ENCODE measurements at places on chromosomes 4 and X.

DNA sequence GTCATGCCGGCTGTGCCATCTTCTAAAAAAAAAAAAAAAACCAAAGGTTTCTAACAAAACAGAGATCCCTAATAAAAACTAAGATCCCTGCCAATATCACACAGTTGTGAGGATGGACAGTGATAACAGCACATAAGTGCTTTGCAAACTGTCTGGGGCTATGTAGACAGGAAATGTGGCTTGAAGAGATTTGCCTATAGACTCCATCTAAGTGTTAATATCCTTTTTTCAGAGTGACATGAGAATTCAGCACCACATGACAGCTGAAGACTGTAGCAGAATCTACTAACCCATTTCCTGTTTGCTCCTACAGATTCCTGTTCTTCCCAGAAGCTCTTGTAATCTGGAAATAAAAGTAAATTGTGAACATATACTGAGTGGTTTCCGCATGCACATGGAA lies 215.4 kb downstream of the KDR start:
- DNase-seq, result no peak

GRCh38 chr4:181536196-181536746 lies 706.9 kb upstream of the TENM3 start:
- DNase-seq, result no peak

GRCh38 chr4:108174856-108175255 lies 6.1 kb upstream of the LEF1 start:
- no peak for DNase-seq

DNA sequence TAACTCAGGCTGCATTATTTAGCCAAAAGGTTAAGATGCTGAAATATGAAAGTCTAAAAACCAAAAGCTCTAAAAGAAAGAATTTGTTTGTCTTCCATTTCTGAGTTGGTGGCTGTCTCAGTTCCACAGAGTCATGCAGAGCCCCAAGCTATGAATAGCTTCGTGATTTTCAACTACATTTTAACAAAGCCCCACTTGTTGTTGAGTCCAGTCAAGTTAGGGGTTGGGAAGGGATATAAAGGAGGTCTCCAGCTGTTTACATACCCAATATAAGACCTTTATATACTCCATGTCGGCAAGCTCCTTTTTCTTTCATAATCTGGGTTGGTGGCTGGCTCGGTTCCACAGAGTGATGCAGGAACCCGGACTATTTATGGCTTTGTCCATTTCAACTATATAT lies 924.6 kb upstream of the PRKX start:
- DNase-seq, result no peak

- no peak for DNase-seq
Measured at GRCh38 chr4:24937917-24938281, 25.1 kb upstream of the CCDC149 start.

GRCh38 chrX:133294126-133294525 lies 76.0 kb upstream of the TFDP3 start:
- no peak for DNase-seq

DNA sequence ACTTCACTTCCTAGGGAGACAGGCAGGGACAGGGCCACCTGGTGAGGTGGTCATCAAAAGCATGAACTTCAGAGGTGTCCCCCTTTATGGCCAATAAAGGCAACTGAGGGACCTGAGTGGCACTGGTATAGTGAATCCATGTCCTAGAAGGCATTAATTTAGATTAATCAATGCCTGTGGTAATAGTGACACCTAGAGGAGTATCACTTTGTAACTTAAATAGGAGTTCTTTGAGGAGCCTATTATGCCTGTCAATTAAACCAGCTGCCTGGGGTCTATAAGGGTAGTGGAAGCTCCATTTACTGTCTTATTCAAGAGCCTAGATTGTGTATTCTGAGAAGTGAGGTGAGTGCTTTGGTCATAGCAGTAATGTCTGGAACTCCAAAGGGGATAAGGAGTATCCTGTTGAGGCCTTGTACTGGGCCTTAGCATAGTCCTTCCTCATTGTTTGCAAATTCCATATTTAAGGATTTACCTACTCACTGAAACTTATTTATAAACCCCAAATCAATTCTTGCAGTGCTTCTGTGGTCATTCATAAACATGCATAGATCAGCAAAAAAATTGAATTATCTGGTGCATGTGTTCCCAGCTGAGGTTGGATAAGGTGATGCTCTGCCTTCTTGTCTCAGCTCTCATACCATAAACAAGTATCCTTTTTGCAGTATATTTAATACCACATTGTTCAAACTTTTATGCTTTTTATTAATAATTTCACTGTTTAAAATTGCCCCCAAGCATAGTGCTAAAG lies 213.8 kb upstream of the RADX start:
- no peak for DNase-seq

DNA sequence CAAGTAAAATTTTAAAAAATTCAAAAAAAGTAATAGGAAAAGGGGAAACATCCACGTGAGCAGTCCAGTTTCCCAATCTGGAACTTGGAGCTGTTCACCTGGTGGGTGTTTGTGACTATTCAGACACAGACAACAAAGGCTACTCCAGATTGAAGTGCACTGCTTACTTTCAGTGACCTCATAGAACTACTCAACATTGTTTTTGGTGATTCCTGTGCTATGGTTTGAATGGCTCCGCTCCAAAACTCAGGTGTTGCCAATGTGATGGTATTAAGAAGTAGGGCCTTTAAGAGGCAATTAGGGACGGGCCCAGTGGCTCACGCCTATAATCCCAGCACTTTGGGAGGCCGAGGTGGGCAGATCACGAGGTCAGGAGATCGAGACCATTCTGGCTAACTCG lies 22.1 kb downstream of the SH3RF1 start:
- no peak for DNase-seq

DNA sequence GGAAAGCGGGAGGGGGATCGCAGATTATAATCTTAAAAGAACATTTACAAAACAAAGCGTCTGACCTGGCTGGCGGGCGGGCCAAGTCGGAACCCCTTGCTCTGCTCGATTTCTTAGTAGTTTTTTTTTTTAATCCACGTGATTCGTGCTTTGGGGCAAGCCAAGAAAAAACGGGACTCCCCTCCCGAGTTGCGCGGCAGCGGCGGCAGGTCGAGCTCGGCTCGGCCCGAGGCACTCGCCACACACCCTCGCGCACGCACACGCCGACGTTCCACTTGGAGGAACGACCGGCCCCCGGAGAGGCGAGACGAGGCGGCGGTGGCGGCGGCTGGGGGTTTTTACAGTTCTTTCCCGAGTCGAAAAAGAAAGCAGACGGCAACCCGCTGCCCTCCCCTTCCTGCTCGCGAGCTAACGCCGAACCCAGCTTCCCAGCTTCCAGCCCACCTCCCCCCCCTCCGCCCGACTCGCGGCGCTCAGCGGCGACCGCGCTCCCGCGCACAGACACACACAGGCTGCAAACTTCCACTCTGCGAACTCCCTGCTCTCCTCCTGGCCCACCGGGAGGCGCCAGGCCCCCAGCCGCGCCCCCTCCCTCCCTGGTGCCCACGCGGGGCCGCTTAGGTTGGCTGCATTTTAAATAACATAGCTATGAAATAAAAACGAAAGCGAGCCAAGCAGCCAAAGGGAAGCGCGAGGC lies 1.2 kb downstream of the BCOR start:
- DNase-seq, result peak; percentile 48

- DNase-seq, result no peak
Measured at GRCh38 chr4:100290585-100290984, 100.3 kb upstream of the DDIT4L start.

DNA sequence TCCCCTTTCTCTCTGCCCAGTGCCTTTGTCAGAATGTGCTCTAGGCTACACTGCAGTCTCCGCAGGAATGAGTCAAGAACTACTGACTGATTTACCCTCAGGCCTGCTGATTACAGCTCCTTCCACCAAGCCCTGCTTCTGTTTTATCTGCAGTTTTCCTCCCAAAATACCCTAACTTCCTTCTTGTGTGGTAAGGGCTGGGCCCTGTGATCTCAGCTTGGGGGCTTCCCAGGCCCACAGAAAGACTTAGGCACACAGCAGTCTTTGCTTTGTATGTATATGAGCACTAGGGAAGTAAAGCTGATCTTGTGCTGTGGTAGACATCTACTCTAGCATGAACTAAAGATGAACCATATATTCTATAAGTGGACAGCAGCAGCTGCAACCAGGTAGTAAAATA lies 18.8 kb downstream of the PAK3 start:
- DNase-seq, result no peak

DNA sequence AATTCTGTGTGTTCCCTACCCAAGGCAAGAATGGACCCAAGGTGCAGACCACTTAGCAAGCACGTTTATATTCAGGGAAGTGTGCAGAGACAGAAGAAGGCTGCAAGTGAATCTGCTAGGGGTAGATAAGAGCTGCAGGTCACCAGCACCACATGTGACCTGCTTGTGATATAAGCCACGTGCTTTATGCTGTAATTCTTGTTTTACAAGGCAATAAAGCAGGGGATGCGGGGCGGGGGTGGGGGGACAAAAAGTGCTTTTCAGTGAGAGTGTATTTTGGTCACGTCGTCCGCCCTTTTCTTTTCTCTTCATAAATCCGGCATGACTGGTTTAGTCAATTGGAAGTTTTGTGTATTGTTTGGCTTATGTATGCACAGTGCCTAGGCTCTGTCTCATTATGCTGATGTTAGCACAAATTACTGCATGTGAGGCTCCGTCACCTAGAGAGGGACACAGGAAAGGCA lies 192.7 kb downstream of the RBMX2 start:
- DNase-seq, result no peak

- DNase-seq, result no peak
Measured at GRCh38 chrX:6674734-6675133, 139.8 kb upstream of the VCX3A start.

DNA sequence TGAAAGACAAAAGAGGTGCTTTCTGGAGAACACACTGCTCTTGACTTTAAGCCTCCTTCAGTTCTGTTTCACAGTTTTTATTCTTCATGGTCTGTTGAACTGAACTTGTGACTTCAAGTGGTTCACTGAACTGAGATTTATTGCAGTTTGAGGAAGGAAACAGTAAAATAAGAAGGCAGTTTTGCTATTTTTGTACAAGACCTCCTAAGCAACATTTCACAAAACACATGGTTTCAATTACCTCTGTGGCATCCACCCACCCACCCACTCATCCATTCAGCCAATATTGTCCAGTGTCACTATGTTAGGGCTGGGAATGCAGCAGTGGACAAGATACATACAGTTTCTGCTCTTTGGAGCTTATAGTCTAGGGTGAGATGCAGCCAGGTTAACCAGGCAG lies 131.3 kb downstream of the IL1RAPL2 start:
- DNase-seq, result no peak

GRCh38 chr4:6826781-6827508 lies 44.4 kb downstream of the KIAA0232 start:
- DNase-seq, result no peak

- no peak for DNase-seq
Measured at GRCh38 chrX:130801901-130802300, 101.1 kb downstream of the ENOX2 start.

- DNase-seq, result no peak
Measured at GRCh38 chr4:150681063-150681462, 99.1 kb downstream of the MAB21L2 start.

DNA sequence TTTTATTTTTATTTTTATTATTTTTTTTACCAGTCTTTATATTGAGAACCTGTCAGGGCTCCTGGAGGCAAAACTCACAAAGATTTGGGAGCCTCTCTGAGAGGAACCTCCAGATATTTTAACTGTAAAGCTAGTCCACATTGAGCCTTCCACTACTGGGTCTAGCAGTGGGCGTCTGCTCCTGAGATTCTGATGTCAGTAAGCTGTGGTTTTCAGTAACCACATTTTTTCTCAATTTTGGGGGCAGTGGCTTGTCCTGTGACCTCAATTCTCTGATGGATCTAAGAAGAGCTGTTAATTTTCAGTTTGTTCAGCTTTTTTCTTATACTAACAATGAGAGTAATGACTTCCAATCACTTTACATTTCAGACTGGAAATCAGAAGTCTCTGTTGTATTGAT lies 23.6 kb upstream of the GPRASP1 start:
- DNase-seq, result no peak

DNA sequence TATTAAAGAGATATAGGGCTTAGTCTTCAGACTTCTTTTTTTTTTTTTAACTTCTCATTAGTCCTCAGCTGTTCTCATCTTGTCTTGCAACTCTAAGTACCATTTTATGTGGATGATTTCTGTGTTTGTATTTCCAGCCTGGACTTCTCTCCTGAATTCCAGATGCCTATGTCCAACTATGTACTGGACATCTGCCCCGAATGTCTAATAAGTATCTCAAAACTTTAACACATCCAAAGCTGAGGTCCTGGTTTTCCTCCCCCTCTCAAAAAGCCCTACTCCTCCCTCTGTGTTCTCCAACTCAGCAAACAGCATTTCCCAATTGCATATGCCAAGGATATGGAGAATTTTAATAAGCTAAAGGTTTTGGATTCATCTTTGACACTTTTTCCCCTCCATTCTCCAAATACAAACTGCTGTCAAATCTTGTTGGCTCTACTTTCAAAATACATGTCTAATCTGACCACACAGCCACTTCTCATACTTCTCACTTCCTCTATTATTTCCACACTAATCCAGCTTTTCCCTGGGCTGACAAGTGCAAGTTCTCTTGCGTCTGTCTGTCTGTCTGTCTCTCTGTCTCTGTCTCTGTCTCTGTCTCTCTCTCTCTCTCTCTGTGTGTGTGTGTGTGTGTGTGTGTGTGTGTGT lies 79.8 kb downstream of the CLCN5 start:
- no peak for DNase-seq

- DNase-seq, result no peak
Measured at GRCh38 chr4:6732441-6733357, 16.7 kb downstream of the BLOC1S4 start.

DNA sequence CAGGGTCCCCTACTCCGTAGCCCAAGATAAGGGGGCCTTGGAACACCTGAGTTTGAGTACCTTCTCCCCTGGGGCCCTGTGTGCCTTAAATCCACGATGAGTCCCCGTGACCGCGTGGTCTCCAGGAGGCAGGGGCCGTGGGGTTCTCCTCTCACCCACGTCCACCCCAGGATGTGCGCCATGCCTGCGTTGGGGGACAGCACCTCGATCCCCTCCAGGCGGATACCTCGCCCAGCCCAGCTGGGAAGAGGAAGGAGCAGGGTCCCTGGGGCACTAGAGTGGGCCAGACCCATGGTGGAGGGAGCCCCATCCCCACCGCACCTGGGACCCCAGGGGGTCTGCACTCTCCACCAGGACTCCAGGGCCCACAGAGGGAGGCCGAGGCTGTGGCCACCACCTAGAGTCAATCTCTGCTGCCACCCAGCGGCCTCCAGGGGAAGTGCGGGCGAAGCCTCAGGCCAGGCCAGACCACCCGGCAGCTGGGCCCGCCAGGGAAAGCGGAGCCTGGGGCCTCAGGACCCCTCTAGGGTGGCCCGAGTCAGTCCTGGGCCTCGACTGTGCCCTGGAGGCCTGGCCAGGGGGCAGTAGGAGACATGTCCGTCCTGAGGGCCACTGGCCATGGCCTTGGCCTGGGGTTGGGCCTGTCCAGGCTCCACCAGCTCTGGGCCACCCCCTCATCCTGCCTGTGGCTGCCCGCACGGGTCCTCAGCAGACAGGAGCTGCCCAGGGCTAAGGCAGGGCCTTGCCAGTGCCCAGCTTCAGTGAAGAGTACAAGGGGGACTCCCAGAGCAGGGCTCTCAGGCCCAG lies 55.0 kb downstream of the FAM53A start:
- peak; percentile 41 for DNase-seq
